ENCODE measurements at places on chromosomes 6 and 20. TPM values are rescaled to one million over a fixed set of nuclear protein-coding genes. Genes with fewer than 3 reads are reported as not detected.

Gene OR2J3
- not detected for polyA plus RNA-seq

Gene TFAP2D
- polyA plus RNA-seq, result not detected

Gene FERMT1
- 0.16 TPM for polyA plus RNA-seq

Gene SCP2D1
- not detected for polyA plus RNA-seq

Gene SERPINB6
- 1.9 TPM for polyA plus RNA-seq

Gene MDFI
- polyA plus RNA-seq, result 42.8 TPM

Gene PPIL6
- polyA plus RNA-seq, result 11.8 TPM

Gene SAMD5
- polyA plus RNA-seq, result 14.5 TPM

Gene PNPLA1
- 0.26 TPM for polyA plus RNA-seq

Gene HLA-DOB
- not detected for polyA plus RNA-seq

Gene MYMX
- polyA plus RNA-seq, result not detected

Gene POM121L2
- polyA plus RNA-seq, result not detected

Gene SLC2A10
- not detected for polyA plus RNA-seq

Gene CDC5L
- polyA plus RNA-seq, result 28.9 TPM

Gene SLC13A3
- polyA plus RNA-seq, result 8.3 TPM

Gene HDDC2
- 72.1 TPM for polyA plus RNA-seq

Gene C2
- polyA plus RNA-seq, result 1.2 TPM

Gene OR2H1
- not detected for polyA plus RNA-seq

Gene FAM184A
- polyA plus RNA-seq, result 41.9 TPM

Gene RHAG
- not detected for polyA plus RNA-seq

Gene KCNB1
- polyA plus RNA-seq, result 3.6 TPM

Gene CFB
- polyA plus RNA-seq, result 0.97 TPM

Gene SLC35D3
- not detected for polyA plus RNA-seq

Gene LY6G6C
- polyA plus RNA-seq, result 0.88 TPM

Gene COL12A1
- 0.63 TPM for polyA plus RNA-seq

Gene ADTRP
- polyA plus RNA-seq, result not detected

Gene VGLL2
- polyA plus RNA-seq, result not detected

Gene BHLHE23
- polyA plus RNA-seq, result not detected

Gene RBPJL
- not detected for polyA plus RNA-seq

Gene BNIP5
- polyA plus RNA-seq, result not detected

Gene DNMT3B
- 9.0 TPM for polyA plus RNA-seq

Gene ECT2L
- polyA plus RNA-seq, result not detected

Gene ARMH2
- polyA plus RNA-seq, result 0.73 TPM

Gene EYA4
- polyA plus RNA-seq, result 2.9 TPM

Gene TMEM170B
- polyA plus RNA-seq, result 25.6 TPM

Gene YTHDF1
- 36.9 TPM for polyA plus RNA-seq
